Substantia nigra (tissue), 51 donors: ENCODE measurements at places on chromosomes 12 and 14.

- no peak for DNase-seq
Measured at GRCh38 chr12:9793779-9794395, 33.2 kb upstream of the CD69 start.

DNA sequence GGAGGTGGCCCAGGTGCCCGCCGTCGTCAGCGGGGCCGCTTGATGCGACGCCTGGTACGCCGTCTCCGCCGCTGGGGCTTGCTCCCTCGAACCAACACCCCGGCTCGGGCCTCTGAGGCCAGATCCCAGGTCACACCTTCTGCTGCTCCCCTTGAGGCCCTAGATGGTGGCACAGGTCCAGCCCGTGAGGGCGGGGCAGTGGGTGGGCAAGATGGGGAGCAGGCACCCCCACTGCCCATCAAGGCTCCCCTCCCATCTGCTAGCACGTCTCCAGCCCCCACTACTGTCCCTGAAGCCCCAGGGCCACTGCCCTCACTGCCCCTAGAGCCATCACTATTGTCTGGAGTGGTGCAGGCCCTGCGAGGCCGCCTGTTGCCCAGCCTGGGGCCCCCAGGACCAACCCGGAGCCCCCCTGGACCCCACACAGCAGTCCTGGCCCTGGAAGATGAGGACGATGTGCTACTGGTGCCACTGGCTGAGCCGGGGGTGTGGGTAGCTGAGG lies 5.5 kb downstream of the LRP10 start:
- no peak for DNase-seq

GRCh38 chr12:120261951-120262851 lies 3.3 kb downstream of the PXN start:
- DNase-seq = no peak

DNA sequence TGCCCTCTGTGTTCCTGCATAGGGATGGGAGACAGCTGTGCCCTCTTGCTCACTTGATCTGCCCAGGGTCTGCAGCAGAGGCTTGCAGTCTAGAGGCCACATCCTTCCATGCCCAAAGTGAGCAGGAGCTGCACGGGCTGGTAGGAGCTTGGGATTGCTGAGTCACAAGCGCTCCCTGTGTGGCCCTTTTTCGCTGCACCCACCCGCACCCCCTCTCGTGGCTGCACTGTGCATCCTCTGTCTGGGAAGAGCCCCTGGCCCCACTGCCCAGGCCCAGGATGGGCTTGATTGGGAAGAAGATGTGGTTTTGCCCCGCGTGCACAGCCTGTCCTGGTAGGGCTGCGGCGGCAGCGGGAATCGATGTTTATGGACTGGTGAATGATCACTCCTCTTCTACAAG lies 192.4 kb downstream of the TSPAN9 start:
- DNase-seq = no peak

GRCh38 chr12:52873832-52874572 lies 25.2 kb upstream of the KRT78 start:
- DNase-seq = no peak

GRCh38 chr12:120692524-120693033 lies 5.6 kb downstream of the MLEC start:
- no peak for DNase-seq

DNA sequence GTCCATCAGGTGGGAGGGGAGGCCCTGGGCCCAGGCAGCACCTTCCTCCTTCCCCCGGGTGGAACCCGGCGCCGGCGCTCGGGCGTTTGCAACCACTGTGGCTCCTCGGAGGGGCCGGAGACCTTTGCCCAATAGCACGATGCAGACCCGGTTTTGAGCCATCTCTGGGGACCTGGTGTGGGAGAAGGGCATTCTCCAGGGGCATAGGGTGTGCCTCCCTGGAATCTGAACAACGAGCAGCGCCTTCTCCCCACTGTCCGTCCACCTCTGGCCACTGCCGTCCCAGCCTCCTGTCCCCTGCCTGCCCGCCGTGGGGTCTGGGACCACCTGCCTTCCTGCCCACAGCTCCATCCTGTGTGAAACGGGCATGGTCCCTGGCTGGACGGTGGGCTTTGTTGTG lies 12.5 kb downstream of the ZFYVE21 start:
- DNase-seq = no peak

GRCh38 chr12:44441155-44441554 lies 435.0 kb downstream of the NELL2 start:
- DNase-seq = no peak

DNA sequence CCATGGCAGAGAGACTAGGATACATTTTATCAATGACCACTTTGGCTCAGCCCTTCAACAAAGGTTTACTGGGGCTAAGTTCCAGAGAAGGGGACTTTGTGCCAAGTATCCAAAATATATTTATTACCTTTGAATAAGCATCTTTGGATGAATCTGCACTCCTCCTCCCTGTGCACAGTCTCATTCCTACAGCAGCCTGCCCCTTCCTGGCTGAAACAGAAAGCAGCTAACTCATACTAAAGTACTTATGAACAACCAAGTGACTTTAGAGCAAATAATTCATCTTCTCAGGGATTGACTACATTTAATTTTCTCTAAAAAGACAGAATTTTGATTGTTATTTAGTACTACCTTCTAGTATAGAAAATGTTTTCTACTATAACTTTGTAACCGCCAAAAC lies 47.8 kb upstream of the ETV6 start:
- no peak for DNase-seq

DNA sequence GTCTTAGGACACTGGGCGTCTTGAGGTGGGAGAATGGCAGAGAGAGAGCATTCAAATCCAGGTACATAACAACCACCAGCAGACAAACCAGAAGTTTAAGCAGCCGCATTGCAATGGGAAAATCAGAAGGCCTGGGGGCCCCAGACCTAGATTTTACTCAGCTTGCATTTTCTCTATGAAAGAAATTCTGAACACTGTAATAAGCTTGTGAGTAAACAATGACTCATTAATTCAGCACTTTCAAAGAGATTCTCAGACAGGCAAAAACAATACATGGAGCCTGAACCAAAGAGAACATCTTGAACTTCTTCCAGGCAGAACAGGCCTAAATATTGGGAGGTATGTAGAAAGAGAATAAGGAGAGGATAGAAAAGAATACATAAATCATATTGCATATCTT lies 69.8 kb upstream of the IFNG-AS1 start:
- no peak for DNase-seq

DNA sequence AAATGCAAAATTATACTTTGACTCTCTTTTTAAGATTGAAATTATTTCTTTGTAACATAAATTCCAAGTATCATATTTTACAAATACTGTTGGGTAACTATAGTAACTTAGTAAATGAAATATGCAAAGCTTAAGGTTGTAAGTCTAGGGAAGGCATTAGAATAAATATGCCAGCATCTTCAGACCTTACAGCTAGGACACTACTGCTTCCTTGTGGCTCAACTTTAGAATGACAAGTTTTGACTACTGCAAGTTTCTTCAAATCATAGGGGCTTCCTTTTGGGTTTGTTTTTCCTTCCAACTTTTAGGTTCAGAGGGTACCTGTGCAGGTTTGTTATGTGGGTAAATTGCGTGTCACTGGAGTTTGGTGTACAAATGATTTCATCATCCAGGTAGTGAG lies 17.7 kb upstream of the ANP32D start:
- no peak for DNase-seq

- DNase-seq = no peak
Measured at GRCh38 chr12:62537551-62537950, 70.9 kb downstream of the MON2 start.

DNA sequence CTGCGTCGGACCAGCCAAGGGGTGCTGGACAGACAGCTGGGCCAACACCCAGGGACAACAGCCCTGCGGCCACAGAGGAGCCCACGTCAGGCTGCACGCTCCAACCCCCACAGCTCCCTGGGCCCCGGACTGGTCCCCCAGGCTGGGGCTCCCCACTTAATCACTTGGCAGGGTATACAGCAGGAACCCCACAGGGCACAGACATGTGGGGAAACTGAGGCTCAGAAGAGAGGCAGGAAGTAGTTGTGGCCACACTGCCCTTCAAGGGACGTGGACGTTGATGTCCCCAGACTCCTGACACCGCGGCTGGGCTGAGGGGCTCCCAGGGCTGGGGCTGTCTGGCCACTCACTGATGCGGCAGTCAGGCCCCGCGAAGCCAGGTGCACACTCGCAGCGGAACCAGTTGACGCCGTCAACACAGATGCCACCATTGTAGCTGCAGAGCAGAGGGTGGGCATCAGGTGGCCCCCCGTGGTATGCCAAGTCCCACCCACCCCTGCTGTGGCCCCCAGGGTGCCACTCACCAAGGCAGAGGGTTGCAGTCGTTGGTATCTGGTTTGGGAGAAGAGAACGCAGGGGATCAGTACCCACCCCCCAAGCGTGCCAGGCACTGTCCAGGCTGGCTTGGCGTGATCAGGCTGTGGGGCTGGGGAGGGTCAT lies 21.5 kb downstream of the JAG2 start:
- DNase-seq = no peak

- no peak for DNase-seq
Measured at GRCh38 chr14:77258566-77258965, 12.4 kb downstream of the NGB start.

- DNase-seq = no peak
Measured at GRCh38 chr12:74537126-74537706, 419 bp upstream of the ATXN7L3B start.

DNA sequence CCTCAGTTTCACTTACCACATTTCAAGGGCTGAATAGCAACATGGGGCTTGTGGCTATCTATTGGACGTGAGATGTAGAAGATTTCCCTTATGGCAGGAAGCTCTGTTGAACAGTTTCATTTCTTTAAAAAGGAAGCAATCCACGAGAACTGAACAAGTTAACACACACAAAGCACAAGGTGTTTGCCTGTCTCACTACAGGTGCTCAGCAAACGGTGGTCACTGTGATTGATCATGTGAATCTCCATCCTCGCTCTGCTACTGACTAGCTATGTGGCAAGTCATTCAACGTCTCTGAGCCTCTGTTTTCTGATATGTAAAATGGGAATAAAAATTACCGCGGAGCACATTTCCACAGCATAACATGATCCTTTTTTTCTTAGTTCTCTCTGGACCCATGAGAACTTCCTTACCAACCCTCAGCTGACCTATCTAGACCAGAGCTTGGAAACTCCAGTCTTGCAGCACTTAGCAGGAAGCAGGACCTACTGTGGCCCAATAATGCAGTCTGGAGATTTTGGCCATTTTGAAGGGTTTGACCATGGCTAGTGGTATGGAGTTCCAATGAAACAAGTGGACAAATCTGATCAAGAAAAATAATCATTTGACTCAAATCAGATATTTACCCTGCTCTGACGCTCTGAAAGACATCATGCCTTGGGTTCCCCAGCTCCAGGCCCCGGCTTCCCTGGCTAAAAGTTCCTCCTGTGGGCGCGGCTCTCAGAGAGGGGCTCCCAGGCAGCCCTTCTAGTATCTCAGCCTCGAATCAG lies 278.8 kb downstream of the ZFP36L1 start:
- DNase-seq = no peak

GRCh38 chr12:124680863-124681778 lies 113.7 kb upstream of the NCOR2 start:
- no peak for DNase-seq

GRCh38 chr14:36275741-36276140 lies 44.7 kb downstream of the MBIP start:
- DNase-seq = no peak

DNA sequence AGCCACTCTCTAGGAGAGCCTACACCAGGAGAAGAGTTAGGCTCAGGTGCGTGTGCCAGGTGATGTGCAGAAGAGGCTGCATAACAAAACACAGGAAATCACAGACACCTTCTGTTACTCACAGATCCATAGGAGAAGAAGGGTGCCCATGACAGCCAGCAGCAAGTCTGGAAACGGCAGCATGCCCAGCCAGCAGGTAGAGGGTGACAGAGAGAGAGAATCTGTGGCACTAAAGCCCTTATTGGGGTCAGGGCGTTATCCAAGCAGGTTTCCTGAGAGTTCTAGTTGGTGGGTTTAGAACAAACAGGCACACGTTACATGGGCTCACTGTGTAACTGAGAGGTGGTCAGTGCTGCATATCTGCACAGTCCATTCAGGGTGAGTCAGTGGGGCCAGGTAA lies 14.9 kb upstream of the SLC8A3 start:
- no peak for DNase-seq

- no peak for DNase-seq
Measured at GRCh38 chr12:41465526-41465925, 277.4 kb downstream of the PDZRN4 start.

DNA sequence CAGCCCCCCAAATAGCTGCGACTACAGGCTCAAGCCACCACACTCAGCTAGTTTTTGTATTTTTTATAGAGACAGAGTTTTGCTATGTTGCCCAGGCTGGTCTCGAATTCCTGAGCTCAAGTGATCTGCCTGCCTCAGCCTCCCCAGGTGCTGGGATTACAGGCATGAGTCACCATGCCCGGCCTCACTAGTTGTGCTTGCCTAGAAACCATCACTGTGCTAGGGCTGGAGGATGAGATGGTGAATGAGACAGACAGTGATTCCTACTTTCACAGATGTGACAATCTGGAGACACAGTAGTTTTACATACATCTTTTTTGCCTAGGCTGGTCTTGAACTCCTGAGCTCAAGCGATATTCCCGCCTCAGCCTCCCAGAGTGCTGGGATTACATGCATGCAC lies 7.5 kb upstream of the MSI1 start:
- DNase-seq = no peak

DNA sequence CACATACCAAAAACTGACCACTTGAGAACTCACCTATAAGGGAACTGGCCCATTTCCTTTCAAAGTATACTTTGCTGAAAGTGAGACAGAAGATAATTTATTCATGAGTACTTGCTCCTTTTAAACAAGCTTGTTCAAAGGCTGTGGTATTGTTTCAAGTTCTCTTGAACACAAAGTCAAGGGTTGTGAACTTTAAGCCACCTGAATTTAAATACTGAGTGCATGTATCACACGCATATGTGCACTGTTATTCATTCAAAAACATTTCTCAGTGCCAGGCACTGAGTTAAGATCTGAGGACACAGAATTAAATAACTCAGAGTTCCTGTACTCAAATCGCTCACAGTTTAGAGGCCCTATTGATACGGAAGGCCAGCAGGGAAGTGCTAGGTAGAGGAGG lies 19.1 kb upstream of the LDHB start:
- DNase-seq = no peak

- DNase-seq = no peak
Measured at GRCh38 chr14:72518809-72519377, 375.0 kb downstream of the DPF3 start.

GRCh38 chr12:9084417-9084816 lies 31.3 kb downstream of the A2M start:
- DNase-seq = no peak

GRCh38 chr12:75642226-75642625 lies 130.8 kb upstream of the KRR1 start:
- DNase-seq = no peak

GRCh38 chr12:71157601-71158233 lies at the start of gene TSPAN8:
Gene TSPAN8 (minus strand): TSS chr12:71157999. CDS start chr12:71157678, 321 bp downstream.
- no peak for DNase-seq

GRCh38 chr14:84789012-84789411 lies 740.9 kb upstream of the FLRT2 start:
- no peak for DNase-seq

- DNase-seq = no peak
Measured at GRCh38 chr12:47507221-47507620, 198.6 kb downstream of the RPAP3 start.

DNA sequence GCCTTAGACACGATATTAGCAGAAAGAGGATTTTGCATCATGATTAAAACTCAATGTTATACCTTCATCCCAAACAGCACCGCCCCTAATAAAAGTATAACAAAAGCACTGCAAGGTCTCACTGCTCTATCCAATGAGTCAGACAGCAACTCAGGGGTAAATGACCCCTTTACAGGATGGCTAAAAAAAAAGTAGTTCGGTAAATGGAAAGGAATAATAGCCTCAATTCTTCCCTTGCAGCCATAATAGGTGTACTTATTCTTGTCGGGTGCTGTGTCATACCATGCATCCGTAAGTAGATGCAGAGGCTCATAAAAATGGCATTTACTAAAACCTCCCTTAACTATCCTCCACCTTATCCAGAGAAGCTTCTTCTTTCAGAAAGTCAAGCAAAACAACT lies 53.9 kb upstream of the AP4S1 start:
- no peak for DNase-seq
